ENCODE measurements at places on chromosomes 5 and 9.

- no peak for DNase-seq
Measured at GRCh38 chr9:68522954-68523353, 17.7 kb downstream of the TMEM252 start.

DNA sequence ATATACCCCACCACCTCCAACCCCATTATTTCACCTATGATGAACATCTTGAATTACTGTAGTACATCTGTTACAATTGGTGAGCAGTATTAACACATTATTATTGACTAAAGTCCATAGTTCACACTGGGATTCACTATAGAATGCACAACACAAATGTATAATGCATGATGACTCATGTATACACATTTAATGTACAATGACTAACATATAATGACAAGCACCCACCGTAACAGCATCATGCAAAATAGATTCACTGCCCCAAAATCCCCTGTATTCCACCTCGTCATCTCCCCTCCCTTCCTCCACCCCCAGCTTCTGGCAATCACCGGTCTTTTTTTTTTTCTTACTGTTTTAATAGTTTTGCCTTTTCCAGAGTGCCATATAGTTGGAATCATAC is 47.1 kb upstream of the NEK6 start:
- DNase-seq, result no peak

- DNase-seq, result no peak
Measured at GRCh38 chr9:20405078-20405477, 217.2 kb downstream of the MLLT3 start.

- DNase-seq, result no peak
Measured at GRCh38 chr5:90813392-90813791, 254.8 kb downstream of the ADGRV1 start.

DNA sequence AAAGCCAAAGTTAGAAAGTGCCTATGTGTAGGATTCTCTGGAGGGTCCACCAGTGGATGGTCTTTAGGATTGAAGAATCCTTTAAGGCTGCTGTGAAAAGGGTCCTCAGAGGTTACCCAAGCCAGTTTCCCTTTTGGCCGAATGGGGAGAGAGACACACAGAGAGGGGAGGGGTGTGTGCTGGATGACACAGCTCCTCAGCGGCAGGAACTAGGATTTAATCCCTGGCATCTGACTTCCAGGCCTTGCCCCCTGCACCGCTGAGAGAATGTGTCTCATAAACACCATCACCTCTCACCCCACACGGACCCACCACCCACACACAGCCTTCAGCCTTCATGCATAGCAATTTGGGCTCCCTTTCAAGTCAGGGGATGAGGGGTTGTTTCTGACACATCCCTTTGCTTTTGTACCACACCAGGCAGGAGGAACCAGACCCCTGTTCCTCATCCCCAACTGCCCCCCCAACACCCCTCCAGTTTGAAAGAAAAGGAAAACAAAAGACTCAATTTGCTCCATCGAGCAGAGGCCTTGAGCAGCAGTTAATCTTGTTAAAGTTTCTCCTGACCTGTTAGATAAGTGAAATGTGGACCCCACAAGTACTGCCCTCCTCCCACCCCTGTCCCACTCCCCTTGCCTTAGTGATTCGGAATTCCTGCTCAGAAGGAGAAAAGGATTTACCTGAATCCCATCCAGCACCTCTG is 4.0 kb downstream of the PAPPA start:
- DNase-seq, result no peak

GRCh38 chr5:106843812-106844416 is 826.8 kb downstream of the EFNA5 start:
- no peak for DNase-seq

DNA sequence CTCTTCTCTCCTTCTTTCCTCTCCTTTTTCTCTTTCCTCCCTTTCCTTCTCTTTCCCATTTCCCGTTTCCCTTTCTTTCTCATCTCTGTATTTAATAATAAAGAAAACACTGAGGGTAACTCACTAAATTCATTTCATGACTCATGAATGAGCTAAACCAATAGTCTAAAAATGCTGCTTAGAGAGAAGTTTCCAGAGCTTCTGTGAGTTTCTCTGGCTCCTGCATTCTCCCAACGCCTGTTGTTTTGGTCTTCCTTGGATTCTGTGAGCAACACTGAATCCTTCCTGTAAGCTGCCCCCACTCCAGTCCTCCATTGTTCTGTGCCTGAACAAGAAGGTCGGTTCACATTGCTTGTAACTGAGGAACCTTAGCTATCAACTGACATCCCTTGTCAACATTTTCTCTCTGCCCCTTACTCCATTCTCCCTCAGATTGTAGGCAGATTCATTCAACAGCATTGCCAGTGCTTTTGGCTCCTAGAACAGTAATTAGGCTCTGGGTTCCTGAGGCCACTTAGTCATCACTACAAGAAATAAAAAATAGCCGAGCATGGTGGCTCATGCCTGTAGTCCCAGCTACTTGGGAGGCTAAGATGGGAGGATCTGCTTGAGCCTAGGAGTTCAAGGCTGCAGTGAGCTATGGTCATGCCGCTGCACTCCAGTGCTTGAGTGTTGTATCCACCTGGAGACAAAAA is 237.7 kb upstream of the KLF4 start:
- no peak for DNase-seq

DNA sequence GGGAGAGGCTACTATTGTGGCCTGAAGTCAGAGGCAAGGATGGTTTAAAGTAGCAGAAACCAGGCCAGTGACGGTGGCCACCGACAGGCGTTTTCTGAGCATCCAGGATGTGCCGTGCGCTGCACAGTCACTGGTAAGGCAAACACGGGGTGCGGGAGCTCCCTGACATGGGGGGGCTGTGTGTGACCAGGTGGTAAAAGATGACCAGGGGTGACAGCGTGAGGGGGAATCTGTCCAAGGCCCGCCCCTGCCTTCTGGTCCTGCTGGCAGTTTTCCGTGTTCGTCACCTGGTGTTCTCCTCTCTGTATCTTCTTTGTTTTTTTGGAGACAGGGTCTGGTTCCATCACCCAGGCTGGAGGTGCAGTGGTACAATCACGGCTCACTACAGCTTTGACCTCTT is 167.4 kb downstream of the ICE1 start:
- DNase-seq, result no peak

Data from stimulated activated CD4-positive, alpha-beta T cell treated with anti-CD3 and anti-CD28 coated beads, Interleukin-1b, Interleukin-23, amount 100 ng/mL, for 4 hours (primary cell).